ENCODE measurements at places on chromosomes 4 and X.

GRCh38 chr4:184014301-184014700 is 109.2 kb downstream of the STOX2 start:
- DNase-seq, result no peak

- no peak for DNase-seq
Measured at GRCh38 chrX:40975951-40976350, 109.3 kb upstream of the USP9X start.

GRCh38 chr4:189204616-189205015 is 736.1 kb upstream of the FRG1 start:
- DNase-seq, result no peak

DNA sequence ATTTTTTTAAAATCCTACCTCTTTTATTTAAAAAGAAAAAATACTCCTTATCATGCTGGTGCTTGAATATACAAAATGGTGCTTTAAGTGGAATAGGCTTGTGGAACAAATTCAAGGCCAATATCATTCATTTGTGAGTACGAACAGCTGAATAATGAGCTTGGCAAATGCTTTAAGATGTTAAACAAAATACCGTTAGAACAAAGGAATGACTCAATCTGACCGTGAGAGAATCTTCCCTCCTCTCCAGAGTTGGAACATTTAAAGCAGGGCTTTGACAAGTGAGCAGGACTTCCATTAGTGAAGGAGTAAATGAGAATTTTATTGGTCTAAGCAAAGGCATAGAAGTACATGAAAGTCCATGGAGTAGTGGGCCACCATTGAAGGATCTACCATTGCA is 74.5 kb downstream of the DCLK2 start:
- DNase-seq, result no peak

GRCh38 chrX:3219231-3219630 is 127.2 kb downstream of the MXRA5 start:
- DNase-seq, result no peak

DNA sequence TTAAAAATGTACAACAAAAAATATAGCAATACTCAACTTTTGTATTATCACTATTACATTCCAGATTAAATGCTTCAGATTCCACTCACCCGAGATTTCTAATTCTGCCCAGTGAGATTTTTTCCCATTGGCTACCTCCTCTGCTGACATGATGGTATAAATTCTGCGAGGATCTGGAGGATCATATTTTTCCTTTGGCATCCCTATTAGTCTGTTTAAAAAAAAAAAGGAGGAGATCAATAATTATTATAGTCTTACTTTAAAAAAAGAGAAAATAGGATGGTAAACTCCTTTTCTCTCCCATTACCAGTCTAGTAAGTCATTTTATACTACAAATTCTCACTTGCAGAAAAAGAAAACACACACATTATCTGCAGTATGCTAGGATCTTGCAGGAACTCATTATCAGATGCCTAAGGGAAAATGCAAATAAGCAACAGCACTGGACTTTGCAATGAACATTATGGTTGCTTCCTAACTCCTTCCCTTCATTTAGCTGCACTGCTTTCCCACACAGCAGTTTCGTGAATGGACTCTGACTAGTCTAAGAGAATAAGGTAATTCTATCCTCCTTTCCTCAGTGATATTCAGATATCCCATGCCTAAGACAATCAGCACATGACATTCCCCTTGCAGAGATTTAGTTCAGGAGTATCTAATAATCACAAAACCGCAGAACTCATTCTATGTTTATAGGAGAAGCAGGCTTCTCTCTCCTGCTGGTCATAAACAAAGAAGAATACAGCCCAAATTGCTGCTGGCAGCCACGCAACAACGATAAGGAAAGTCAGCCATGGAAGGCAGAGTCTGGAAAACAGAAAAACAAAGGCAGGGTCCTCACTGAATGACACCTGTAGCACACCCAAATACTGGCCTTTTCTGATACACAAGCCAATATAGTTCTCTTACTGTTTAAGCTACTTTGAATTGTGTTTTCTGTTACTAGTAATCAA is 42.7 kb downstream of the CNOT6L start:
- DNase-seq, result peak; percentile 15

GRCh38 chr4:169251291-169252235 is 19.2 kb downstream of the SH3RF1 start:
- DNase-seq, result no peak

DNA sequence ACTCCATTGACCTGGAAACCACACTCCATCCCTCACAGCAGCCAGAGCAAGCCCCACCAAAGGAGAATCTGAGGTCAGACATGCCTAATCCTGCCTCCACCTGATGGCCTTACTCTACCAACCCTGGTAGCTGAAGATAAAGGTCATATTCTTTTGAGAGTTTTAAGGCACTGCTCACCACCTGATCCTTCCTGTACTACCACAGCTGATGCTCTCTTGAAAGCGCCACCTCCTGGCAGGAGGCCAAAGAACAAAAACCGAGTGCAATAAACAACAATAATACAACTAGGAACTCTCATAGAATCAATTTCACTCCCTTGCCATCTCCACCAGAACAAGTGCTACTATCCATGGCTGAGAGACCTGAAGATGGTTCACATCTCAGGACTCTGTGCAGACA is 301.6 kb downstream of the NAF1 start:
- no peak for DNase-seq

DNA sequence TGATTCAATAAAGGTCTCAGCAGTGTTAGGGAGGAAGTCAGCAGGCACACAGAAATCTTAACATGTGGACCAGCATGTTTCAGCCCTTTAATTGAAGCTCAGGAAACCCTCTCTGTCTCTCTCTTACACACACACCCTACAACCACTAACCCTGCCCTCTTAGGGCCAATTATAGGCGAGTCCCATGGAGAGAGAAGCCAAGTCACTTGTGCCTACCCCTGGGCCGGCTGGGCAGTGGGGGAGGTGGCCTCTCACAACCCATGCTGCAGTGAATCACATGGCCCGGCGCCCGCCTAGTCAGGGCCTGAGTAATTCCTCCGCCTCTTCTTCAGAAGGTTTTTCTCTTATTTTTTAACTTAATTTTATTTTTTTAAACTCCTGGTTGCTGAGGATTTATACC is 3.7 kb downstream of the FGD1 start:
- DNase-seq, result no peak

- DNase-seq, result no peak
Measured at GRCh38 chrX:22357621-22358020, 84.9 kb downstream of the CBLL2 start.

GRCh38 chrX:126655061-126655460 is 102.4 kb upstream of the DCAF12L1 start:
- no peak for DNase-seq

GRCh38 chr4:30437316-30437715 is 282.9 kb upstream of the PCDH7 start:
- DNase-seq, result no peak

DNA sequence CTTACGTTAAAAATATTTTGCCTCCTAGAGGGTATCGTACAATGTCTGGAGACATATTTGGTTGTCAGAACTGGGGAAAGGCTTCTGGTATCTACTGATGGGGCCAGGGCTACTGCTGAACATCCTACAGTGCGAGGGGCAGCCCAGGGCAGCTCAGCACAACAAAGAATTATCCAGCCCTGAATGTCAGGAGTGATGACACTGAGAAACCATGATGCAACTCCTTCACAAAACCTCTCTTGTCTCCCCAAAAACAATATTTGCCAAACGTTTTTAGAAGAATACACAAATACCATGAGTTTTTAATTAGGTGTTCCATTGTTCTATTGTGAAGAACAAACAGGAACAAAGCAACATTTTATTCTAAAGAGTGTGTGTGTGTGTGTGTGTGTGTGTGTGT is 43.4 kb upstream of the CLNK start:
- DNase-seq, result no peak

DNA sequence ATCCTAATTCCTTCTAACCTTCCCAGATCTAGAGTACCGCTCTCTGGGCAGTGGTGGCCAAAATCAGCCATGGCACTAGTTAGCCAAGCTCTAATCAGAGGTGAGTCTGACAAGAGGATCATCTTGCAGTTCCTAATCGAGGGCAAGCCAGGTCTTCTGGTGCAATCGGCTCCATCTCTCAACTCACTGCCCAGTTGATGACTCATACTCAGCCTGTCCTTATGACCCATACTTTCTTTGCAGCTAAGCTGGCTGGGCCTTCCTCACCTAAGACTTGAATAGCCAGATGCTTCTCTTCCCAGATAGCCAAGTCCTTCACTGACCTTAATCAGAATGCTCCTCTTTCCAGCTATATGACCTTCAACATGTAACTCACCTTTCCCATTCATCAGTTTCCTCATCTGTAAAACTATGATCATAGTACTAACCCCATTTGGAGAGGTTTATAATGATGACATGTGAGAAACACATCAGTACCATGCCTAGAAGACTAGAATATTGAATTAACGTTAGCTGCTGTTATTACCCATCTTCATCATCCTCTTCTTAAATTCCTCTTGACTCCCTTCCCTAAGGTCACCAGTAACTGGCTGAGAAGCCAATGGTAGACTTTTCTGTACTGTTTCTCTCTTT is 57.1 kb downstream of the RELL1 start:
- no peak for DNase-seq

GRCh38 chr4:122691988-122692387 is 40.5 kb upstream of the BBS12 start:
- DNase-seq, result no peak

- no peak for DNase-seq
Measured at GRCh38 chrX:68820476-68821110, 8.2 kb upstream of the EFNB1 start.

DNA sequence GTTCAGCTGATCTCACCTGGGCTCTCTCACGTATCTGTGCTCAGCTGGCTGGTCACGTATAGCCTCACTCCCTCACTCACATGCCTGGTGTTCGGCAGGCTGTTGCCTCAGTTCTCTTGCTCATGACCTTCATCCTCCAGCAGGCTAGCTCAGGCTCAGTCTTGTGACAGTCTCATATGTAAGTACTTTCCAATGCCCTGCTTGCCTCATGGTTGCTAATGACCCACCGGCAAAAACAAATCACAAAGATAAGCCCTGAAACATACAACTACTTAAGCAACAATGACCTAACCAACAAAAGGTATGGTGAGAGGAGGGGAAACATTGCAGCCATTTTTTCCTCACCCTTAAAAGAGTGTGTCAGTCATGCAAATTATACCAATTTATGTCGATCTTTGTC is 25.0 kb downstream of the MEPE start:
- DNase-seq, result no peak

DNA sequence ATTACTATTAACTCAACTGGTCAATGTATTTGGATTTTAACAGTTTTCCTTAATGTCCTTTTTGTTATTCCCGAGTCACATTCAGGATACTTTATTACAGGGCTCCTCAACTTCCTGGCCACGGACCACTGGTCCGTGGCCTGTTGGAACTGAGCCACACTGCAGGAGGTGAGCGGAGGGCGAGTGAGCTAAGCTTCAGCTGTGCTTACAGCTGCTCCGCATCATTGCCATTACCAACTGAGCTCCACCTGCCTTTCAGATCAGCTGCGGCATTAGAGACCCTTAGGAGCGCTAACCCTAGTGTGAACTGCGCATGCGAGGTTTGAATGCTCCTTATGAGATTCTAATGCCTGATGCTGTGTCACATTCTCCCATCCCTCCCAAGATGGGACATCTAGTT is 591.7 kb downstream of the CCSER1 start:
- no peak for DNase-seq

DNA sequence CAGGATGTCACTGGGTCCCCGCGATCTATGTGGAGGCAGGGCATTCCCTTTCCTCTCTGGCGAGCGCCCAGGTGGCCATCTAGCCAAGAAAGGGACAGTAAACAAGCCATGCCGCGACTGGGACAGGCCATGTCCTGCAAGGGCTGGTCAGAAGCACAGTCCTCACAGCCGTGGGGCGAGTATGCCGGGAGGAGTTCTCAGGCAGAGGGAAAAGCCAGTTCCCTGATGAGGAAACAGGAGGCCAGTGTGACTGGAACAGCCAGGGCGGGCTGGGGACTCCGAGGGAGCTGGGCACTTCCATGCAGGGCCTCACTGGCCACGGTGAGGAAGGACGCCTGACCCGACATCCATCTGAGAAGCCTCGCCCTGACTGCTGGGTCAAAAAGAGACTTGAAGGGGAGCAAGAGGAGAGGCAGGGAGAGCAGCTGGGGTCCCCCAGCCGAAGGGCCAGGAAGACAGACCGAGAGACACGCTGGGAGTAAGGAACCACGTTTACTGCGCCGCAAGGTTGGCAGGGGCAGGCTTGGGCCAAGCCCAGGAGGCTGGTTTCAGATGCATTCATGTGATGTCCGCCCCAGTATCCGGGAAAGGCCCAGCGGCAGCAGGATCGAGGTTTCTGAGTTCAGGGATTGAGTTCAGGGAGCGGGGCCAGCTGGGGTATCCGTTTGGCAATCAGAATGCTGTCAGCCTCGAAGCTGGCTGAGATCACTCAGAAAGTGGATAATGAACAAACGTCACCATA is 15.0 kb downstream of the CFAP99 start:
- no peak for DNase-seq

GRCh38 chrX:16897445-16897844 is 27.3 kb upstream of the RBBP7 start:
- DNase-seq, result no peak

- DNase-seq, result no peak
Measured at GRCh38 chr4:138673053-138673452, 342.5 kb upstream of the NOCT start.

GRCh38 chr4:128978985-128979384 is 114.4 kb downstream of the SCLT1 start:
- no peak for DNase-seq

DNA sequence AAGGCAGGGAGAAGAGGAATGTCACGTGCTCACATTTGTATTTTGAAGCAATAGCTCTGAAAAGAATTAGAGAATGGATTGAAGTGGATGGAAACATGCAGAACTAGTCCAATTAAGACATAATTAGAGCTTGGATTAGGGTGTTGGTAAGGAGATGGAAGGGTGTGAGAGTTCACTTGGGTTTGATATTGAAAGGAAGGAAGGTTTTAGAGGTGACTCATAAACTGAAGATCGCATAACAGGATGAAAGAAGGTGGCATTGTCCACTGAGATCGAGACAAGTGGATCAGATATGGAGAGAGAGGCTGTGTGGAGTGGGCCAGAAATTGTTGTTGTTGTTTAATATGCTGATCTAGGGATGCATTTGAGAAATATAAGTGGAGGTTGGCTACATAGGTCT is 244.0 kb upstream of the SMIM31 start:
- DNase-seq, result no peak

GRCh38 chr4:41215155-41215554 is 813 bp upstream of the APBB2 start:
- no peak for DNase-seq

- no peak for DNase-seq
Measured at GRCh38 chr4:31328932-31329331, 608.8 kb downstream of the PCDH7 start.
